ENCODE measurements at places on chromosomes 5 and 9.

DNA sequence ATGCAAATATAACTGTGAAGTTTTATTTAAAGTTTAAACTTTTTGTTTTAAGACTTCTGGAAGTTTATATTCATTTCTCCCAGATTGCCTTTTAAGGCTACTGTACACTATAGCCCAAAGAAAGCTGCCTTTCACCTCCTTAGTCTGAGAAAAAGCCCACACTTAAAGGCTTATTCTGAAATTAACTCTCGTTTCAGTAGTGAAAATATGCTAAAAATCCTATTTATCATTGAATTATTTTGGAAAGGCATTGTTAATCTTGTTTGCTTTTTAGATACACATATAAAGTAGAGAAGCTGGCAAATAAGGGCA is 3.3 kb upstream of the PURA start:
- DNase-seq = no peak

DNA sequence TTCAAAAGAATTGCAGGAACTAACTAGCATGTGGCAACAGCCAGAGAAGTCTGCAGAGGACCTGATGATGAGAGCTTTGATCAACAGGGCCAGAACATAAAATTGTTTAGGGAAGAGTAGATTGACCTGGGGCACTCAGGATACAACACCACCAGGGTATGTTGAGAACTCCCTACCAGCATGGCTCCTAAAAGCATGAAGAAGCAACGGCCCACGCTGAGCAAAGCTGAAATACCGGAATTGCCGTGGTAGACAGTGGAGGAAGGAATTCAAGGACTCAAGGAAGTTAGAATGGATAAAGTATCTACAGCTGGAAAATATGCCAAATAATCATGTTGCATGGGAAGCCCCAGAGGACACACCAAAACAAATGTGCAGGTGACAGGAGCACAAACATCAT is 31.6 kb downstream of the DROSHA start:
- DNase-seq = no peak

DNA sequence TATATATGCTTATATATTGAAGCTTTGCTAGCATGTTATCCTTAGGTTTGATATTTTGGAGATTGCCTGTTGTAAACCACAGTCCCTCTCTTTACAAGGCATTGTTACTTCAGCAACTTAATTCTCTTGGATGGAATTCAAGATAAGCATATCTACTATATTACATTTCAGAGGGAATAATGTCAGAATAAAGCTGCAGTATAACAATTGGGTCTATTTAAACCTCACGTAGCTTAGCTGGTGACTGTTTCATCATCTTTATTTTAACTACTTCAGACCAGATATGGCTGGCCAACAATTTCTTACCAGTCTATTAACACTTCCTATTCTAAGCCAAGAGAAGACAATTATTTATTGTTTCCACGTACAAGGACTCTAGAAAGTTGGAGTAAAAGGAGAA is 27.1 kb downstream of the ZCCHC10 start:
- DNase-seq = no peak

DNA sequence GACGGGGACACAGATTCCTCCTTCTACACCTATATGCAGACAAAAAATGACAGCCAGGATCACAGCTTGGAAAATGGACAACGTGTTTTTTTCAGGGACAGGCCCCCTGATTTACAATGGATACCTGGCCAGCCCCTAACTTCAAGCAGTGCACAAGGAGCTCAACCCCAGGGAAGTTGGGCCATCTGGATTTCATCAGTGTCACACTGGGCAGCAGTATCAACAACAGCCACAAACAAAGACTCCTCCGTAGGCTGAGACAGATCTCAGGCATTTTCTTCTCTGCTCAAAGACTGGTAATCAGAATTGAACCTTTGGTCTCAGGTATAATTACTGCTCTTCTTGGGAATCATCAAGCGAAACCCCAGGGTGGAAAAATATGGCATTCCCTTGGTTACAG is 374.0 kb downstream of the ZNF608 start:
- no peak for DNase-seq

- no peak for DNase-seq
Measured at GRCh38 chr5:64749385-64749784, 19.1 kb downstream of the SREK1IP1 start.

- DNase-seq = no peak
Measured at GRCh38 chr5:96663608-96664007, 1.4 kb downstream of the CAST start.

GRCh38 chr5:43616535-43616934 is 13.6 kb downstream of the NNT start:
- no peak for DNase-seq

DNA sequence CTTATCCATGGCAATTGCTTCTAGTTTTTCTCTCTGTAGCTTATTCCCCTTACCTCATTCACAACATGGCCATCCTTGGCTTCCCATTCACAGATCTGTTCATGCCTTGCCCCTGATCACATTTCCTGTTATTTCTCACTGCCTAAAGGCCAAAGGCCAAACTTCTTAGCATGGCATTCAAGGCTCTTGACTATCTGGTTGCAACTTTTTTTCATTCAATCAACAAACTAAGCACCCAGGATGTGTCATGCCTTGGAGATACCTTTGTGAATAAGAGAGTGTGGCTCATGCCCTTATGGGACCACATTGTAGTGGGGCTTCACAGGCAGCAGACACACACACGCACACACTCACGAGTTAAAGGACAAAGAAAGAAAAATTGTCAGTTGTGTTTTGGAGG is 27.6 kb downstream of the FGF1 start:
- DNase-seq = no peak

DNA sequence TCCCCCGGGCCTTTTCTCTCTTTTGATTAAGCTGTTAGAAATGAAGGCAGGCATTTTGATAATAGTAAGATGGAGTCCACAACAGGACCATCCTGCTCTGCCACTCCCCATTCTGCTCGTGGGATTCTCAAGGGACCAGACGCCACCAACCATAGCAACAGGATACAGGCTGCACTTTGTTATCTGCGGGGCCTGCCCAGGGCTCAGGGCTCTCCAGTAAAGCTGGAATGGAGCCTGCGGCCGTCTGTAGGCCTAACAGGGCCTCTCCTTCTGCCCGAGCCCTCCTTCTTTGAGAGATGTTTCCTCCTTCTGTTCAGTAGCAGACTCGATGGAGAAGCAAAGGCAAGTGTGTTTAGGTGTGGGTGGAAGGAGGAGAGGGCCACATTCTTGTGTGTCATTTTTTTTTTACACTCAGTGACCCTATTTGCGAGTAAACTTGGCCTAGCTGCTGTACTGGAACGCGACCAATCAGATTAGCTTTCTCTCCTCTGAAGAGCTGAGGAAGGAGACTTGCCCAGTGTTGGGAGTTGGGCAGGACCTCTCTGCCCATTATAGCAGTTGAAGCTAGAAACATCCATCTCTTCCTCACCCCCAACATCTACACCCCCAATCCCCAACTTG is 8.9 kb upstream of the EPB41L4B start:
- no peak for DNase-seq

GRCh38 chr5:58211441-58211840 is 248.4 kb downstream of the PLK2 start:
- no peak for DNase-seq

DNA sequence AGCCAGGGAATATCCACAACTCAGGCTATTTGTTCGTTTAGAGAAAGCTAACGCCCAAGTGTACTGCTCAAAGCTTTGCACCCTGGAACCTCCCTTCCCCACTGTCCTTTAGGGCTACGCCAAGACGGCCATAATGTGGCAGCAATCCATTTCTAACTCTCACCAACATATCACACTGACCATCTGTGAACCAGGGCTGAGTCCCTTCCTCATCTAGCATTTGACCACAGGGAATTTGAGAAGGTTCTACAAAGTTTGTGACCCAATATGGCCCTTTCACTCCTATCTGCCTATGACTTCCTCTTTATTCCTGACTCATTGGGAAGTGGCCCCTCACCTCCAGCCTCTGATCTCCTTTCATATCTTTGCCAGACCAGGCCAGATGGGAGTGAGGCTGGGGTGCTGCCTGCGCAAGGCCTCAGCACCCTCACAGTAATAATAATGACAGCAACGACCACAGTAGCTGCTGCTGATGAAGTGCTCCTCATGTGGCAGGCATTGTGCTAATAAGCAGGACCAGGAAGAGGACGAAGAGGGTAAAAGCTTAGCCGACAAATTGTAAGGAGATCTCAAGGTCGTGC is 9.3 kb upstream of the ARAP3 start:
- no peak for DNase-seq

DNA sequence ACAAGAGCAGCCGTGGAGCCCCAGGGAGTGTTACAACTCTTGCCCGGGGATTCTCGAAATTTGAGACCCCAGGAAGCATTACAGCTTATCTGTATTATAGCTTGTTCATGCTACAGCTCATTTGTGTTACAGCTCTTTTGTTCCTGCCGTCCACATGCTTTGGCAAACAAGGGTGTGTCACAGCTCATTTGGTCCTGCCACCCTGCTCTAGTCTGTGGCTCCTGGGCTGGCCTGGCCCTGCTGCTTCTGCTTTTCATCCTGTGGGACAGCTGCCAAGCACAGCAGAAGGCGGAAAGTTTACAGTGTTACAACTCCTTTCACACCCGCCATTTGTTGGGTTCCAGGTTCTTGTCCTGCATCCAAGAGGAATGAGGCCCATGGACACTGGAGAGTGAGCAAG is 685.0 kb downstream of the SLCO4C1 start:
- DNase-seq = no peak

- no peak for DNase-seq
Measured at GRCh38 chr9:136666372-136667213, 3.9 kb downstream of the EGFL7 start.

- DNase-seq = no peak
Measured at GRCh38 chr9:81517954-81518353, 171.4 kb downstream of the TLE1 start.

DNA sequence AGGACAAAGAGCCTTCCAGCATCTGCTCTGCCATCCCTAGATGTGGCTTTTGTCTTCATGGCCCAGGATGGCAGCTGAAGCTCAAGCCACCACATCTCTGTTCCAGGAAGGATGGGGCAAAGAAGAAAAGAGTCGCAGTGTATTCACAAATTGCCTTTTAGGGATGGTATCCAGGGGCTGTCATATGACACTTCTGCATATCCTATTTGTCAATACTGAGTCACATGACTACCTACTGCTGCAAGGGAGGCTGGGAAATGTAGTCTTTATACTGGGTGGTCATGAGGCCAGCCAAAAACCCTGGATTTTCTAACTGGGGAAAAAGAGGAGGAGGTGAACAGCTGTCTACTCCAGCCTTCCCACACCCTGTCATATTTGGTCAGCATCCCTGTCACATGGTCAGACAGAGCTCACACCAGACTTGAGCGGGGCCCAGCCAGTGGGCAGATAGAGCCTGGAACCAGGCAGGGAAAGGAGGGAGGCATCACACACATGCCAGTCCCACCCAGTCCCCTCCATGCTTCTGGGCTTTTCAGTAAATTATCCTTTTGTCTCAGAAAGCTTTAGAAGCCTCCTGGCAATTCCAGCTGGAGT is 52.0 kb downstream of the OLFM1 start:
- no peak for DNase-seq
